ENCODE measurements at places on chromosomes 16 and 17.

DNA sequence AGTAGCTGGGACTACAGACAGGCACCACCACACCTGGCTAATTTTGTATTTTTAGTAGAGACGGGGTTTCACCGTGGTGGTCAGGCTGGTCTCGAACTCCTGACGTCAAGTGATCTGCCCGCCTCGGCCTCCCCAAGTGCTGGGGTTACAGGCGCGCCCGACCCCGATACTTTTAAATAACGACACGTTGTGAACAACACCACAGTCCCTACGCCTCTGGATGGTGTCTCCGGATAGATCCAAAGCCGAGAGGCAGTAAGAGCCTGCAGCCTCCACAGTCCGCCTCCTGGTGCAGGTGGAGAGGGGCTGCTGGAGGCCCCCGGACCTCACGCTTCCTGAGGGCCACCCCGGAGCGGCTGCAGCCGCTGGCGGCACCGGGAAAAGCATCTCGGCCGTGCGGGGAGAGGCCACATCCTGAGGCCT, 741 bp upstream of the TLCD3A start:
- no peak for DNase-seq

- DNase-seq: no peak
Measured at GRCh38 chr16:48632137-48632774, 22.3 kb upstream of the N4BP1 start.

DNA sequence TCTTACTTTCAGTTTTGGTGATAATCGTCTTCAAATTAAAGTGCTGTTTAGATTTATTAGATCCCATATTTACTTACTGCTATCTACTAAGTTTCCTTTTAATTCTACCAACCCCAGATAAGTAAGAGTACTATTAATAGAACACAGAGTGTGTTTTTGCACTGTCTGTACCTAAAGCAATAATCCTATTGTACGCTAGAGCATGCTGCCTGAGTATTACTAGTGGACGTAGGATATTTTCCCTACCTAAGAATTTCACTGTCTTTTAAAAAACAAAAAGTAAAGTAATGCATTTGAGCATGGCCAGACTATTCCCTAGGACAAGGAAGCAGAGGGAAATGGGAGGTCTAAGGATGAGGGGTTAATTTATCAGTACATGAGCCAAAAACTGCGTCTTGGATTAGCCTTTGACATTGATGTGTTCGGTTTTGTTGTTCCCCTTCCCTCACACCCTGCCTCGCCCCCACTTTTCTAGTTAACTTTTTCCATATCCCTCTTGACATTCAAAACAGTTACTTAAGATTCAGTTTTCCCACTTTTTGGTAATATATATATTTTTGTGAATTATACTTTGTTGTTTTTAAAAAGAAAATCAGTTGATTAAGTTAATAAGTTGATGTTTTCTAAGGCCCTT, 56.8 kb downstream of the HLF start:
- DNase-seq: no peak

- DNase-seq: no peak
Measured at GRCh38 chr16:86956437-86956836, 360.8 kb downstream of the C16orf95 start.

DNA sequence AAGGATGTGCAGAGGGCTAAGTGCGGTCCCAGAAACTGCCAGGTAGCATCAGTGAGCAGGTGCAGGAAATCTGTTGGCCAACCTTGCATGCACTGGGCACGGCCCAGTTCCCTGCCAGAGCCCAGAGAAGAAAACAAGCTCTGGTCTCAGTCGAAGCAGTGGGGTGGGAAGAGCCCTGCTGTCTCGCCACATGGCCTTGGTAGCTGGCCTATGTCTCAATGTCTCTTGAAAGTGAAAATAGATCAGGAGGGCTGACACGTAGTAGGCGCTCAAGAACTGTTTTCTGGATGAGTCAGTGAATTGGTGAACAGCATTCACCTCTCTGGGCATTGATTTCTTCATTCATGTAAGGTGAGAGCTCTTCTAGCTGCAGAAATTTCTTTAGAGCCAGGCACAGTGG, 90.4 kb downstream of the MARF1 start:
- no peak for DNase-seq
